HFFc6 (cell line): ENCODE measurements at places on chromosomes 11 and 22. TPM values are rescaled to one million over a fixed set of nuclear protein-coding genes. Genes with fewer than 3 reads are reported as not detected.
A peak's percentile ranks its signal among the peaks of the same experiment; 100 is the strongest.

DNA sequence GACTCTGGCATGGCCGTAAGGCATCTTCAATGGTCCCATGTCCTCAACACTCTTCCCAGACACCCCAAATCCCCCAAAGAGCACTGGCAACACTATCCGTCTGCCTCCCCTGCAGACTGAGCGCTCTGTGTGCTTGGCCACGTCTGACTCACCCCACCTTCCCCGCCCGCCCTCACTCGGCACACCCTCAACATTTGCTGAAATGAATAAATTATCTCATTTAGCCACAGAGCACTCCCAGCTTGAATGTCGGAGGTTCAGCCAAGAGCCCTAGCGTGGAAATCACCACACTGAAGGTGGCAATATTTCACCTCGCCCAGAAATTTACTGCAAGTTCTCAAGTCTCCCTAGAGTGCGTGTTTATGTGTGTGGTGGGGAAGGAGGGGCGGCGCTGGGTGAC, 46.6 kb upstream of the TCF20 start:
- DNase-seq: no peak

OR52I1 gene
- not detected in 3 replicates for total RNA-seq

DNA sequence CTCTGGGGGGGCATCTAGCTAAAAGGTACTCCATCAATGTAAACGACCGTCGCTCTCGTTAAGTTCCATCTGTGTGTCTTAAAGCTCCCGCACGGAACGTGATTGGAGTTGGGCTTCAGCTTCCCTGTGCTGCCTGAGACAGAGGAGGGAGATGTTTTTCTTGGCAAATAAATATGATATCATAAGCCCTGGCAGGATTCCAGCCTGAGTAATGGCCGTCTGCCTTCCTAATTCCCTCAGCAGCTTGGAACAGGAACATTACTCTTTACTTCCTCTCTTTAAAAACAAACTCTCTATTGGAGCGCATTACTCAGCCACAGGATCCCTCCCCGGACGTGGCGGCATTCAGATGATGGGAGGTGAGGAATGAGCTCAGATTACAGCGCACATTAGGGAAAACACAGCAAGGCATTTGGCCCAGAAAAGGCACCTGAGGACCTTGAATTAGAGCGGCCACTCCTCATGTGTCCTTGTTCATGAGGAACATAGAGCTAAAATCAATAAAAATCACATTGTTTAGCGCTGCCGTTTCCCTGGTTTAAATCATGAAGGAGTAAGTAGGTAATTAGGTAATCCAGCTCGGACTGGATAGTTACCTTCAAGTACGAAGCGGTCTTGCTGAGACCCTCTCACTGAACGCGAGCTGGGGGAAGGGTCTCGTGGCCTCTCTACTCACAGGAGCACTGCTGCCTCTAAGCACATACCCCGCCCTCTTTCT, 230.4 kb downstream of the ST3GAL4 start:
- peak; percentile 95 for DNase-seq

PHLDB1 gene
- total RNA-seq: 106 and 124 TPM in 2 replicates

GRCh38 chr11:37988031-37988430, 1390.0 kb upstream of the RAG2 start:
- no peak for DNase-seq

LGR4 gene
- 14.8 to 17.9 TPM (median 14.9 TPM) in 3 replicates for total RNA-seq

GRCh38 chr22:36726007-36726380, 22.4 kb upstream of the CACNG2 start:
- DNase-seq: no peak

DNA sequence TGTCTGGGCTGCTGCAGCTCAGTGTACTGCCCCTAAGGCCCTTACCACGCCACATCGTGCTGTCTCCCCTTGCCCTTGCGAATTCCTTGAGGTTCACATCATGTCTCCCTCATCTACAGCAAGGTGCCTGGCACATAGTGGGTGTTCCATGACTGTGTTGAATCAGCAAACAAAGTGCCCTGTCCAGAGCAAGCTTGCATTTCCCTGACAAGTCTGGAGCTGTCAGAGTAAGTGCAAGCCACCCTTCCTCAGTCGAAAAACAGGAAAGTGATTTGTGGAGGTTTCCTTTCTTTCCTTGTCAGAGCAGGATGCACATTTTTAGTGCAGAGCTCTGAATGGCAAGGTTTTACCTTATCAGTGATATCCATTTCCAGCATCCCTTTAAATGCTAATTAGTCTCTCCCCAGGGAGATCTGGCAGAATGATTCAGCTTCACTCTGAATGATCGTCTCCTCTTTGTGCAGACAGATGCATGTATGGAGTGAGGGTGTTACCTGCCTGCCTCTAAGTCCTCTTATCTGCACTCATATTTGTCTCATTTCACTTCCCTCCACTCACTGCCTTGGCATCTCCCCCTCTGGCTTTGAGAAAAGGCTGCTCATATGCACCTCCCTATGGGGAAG, 331.2 kb downstream of the TMEM135 start:
- DNase-seq: no peak

KRTAP5-10 gene
- total RNA-seq: not detected in 3 replicates

ASRGL1 gene
- total RNA-seq: 0.43 to 0.69 TPM in 2 of 3 replicates, not detected in the other

- DNase-seq: no peak
Measured at GRCh38 chr11:64915376-64915887, 1.6 kb downstream of the ATG2A start.

DNA sequence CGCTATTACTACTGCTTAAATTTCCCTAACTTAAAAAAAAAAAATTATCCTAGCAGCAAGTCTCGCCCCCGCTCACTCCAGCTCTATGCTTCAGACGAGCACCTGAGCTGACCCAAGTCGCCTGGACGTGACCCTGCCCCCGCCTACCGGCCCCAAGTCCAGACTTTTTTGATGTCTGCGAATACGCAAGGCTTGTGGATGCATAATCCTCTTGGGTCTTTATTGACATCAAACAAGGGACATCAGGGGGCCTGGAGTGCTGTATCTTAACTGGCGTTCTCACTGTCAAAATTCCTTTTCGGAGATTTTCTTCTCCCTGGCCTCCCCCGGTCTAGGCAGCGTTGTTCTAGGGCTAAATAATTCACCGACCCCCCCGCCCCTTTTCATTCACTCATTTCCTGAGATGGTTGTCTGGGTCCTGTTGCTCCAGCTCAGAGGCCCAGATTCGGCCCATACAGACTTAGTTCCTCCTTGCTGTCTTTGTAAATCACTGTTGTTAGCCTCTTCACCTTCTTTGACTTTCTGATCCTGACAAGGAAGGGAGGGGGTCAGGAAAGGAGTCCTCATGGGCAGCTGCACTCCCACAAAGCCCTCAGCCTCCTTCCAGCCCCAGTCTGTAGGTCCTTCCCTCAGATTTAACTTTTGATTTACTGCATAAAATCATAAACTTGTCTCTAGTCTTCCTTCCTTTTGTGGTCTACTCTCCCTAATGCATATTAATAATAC, 601 bp upstream of the LRP4 start:
- no peak for DNase-seq

DNA sequence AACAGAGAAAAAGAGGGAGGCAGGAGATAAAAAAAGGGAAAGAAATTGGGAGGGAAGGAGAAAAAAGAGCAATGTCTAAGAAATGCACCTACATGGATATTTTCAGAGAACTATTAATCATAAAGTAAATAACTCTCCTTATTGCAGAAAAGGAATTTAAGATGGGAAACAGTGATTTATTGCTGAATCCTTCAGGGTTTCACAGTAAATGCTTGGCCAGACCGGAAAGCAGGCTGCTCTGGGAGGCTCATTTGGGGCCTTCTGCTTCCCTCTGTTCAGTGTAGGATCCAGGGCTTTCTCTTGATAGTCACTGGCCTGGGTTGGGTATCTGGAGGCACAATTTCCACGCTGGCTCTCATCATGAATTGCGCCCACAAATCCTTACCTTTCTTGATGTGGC, 324.3 kb upstream of the SORL1-AS1 start:
- DNase-seq: no peak

- DNase-seq: no peak
Measured at GRCh38 chr22:39437791-39438704, 18.8 kb upstream of the MGAT3 start.

DNA sequence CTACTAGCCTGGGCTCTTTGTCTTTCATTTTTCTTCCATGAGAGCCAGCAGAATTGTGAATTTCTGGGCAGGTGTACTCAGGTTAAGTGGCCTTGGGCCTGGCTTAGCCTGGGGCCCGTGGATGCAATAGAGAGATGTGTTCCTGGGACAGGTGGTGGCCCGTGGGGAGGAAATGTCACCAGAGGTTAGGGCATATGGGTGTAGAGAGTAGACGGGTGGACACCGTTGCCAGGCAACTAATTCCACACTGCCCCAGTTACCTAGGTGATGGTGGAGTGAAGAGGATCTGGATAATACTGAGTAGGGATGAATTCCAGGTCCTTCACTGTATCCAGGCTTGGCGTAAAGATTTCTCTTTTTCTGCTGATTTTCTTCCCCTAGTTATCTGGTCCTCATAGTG, 175.0 kb downstream of the INSC start:
- no peak for DNase-seq

DNA sequence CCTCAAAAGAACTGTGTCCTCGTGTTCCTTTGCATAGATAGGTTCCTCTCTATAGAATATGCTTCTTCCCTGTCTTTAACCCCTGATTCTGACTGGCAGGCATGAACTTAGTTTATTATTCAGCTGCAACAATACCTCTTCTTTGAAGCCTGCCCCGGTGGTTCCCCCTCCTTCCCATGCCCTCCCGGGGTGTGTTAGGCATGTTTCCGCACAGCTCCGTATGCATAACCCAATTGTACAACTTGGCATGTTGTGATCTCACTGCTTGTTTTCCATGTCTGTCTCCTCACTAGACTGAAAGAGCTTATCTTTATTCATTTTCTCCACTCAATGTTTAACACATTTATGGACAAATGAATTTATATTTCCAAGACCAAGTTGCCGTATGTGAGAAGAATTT, 72.6 kb downstream of the DEPDC5 start:
- no peak for DNase-seq

FGF19 gene
- total RNA-seq: not detected in 3 replicates

DNA sequence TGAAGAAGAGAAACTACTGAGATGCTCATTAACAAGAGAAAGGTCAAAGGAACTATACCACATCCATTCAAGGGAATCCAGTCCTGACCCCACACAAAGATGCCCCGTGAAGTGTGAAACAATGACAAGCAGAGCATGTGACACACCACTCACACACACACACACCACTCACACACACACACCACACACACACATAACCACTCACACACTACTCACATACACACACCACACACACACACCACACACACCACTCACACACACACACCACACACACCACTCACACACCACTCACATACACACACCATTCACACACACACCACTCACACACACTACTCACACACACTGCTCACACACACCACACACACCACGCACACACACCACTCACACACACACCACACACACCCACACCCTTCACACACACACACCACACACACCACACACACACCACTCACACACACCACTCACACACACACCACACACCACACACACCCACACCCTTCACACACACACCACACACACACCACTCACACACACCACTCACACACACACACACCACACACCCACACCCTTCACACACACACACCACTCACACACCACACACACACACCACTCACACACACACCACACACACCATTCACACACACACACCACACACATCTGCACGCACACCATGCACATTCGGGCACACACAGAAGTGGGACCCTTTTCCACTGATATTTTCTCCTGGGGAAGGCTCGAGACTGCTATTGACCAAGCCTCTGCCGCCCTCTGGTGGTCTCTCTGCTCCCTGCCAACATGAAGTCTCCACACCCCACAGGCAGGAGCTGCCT, 32.0 kb upstream of the COMT start:
- peak; percentile 66 for DNase-seq

DNA sequence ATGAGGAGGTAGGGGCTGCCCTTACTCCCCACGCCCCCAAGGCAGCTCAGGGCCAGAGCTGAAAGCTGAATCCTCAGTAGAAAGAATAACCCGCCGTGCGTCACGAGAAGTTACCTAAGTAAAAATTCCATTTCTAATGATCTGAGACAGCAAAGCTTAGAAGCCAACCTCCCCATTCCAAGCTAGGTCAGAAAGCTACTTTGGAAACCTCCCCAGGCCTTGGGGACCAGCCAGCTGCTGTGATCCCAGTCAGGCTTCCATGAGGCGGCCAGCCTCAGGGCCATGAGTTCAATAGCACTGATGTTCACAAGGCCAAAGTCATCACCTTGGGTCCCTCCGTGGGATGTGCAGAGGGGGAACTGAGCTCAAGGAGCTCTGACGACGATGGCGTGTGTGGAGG, 6.9 kb downstream of the SHISAL1 start:
- no peak for DNase-seq

DNA sequence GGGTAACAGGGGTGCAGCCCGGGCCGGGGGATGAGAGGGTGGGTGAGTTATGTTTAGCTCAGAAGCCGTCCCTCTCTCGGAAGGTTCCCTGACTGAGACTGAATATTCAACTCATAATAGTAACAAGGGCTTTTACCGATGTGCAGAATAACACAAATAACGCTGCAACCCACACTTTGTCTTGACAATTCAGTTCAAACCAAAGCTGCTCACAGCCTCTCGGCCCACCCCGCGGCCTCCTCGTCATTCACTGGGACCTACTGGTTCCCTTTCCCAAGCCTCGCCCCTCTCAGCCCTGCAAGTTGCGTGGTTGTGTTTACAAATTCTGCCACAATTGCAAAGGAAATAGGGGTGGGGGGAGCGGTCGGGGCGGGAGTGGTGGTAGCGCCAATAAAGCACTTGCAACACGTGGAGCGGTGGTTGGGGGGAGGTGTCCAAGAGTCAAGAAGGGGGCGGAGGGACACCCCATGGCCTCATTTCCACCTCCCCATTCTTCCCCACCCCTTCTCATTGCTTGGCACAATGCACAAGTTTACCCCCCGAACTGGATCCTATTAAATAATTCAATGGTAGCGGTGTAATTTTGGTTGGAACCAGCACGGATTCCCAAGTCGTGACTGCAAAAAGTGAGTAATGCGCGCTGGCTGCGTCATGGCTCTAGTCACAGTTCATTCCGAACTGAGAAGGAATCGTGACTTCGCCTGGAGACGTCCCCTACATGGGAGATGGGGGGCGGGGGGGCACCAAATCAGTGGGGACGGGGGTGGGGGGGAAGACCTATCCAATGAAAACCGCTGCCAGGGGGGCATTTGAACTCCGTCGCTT, 102.0 kb upstream of the HSD17B12 start:
- DNase-seq: peak; percentile 65

- DNase-seq: no peak
Measured at GRCh38 chr11:44506375-44507016, 59.0 kb upstream of the CD82 start.

- no peak for DNase-seq
Measured at GRCh38 chr11:11293798-11294550, 59.1 kb downstream of the CSNK2A3 start.

DNA sequence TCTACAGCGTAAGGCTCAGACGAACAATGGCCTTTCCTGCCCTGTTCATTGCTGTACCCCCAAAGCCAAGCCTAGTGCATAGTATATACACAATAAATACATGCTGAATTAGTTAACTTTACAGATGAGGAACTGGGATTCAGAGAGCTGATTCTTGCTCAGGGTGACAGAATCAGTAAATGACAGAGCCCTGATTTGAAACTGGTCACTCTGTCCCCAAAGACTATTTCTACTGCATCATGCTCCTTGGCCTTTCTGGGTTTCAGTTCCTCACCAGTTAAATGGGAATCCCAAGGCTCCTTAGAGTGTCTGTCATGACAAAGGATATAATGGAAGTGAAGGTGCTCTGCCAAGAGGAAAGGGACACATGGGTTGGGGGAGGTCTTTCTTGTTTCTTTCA, 50.5 kb upstream of the TSKU start:
- no peak for DNase-seq

OR8D4 gene
- not detected in 3 replicates for total RNA-seq
